ENCODE measurements at places on chromosomes 3 and 15.

DNA sequence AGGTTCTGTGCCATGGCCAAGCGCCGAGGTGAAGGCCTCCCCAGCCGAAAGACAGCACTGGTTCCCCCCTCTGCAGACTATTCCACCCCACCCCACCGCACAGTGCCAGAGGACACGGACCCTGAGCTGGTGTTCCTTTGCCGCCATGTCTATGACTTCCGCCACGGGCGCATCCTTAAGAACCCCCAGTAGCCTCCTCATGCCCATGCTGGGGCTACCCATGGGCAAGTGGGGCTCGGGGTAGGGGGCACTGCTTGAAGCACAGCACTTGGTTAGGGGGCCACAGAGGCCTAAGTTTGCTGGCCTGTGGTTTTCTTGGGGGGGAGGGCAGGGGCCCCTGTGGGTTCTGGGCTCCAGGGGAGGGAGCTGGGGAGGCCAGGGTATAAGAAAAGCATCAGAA is 4.8 kb upstream of the CHST14 start:
- no peak for DNase-seq

- no peak for DNase-seq
Observed at GRCh38 chr3:99641480-99641879, 3.1 kb downstream of the COL8A1 start.

DNA sequence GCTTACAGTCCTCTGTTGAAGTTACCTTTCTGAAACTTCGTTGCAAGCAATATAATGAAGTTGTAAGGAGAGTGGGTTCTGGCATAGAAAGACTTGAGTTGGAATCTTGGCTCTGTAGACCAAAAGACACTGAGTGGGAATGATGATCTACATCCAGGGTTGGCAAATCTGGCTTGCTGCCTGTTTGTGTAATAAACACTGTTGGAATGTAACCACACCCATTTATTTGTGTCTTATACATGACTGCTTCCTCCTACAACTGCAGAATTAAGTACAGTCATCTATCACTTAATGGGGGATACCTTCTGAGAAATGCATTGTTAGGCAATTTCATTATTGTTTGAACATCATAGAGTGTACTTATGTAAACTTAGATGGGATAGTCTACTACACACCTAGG is 178.4 kb upstream of the SUCLG2 start:
- no peak for DNase-seq

GRCh38 chr3:71641674-71642073 is 58.1 kb upstream of the FOXP1 start:
- no peak for DNase-seq

DNA sequence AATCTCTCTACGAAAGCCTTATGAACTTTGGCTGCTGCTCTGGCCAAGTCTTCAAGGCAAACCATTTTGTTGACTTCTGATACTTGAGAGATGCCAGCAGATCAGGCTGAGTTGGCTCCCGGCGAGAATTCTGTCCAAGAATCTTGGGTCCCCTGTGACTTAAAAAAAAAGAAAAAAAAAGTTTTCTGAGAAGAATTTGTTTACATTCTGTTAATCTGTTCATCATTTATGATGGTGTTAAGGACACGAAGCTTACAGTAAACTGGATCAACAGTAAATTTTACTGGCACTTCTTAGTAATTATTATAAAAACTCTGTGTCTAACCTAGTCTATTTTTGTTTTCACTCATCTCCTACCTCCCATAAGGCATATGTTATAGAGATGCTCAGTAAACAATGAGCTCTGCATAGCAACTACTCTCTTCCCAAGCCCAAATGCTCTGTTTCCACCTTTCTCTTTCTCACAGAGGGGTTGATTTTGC is 320.9 kb upstream of the RASGRP1 start:
- no peak for DNase-seq

DNA sequence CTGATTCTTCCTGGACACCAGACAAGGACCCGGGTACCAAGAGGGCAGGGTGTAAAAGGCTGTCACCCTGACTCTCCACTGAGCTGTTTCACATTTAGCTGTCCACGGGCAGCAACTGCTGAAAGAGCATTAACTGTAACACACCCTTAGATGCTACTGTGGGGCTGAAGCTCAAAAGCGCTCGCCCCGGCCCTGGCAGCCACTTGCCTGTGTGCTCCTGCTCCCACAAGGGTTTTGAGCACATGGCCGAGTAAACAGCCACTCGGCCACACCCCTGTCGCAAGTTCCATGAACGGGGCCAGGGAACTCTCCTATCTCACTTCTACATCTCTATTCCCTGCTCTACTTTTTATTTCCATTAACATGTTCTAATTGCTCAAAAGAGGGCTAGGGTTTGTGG is 421.7 kb downstream of the TUSC7 start:
- no peak for DNase-seq

DNA sequence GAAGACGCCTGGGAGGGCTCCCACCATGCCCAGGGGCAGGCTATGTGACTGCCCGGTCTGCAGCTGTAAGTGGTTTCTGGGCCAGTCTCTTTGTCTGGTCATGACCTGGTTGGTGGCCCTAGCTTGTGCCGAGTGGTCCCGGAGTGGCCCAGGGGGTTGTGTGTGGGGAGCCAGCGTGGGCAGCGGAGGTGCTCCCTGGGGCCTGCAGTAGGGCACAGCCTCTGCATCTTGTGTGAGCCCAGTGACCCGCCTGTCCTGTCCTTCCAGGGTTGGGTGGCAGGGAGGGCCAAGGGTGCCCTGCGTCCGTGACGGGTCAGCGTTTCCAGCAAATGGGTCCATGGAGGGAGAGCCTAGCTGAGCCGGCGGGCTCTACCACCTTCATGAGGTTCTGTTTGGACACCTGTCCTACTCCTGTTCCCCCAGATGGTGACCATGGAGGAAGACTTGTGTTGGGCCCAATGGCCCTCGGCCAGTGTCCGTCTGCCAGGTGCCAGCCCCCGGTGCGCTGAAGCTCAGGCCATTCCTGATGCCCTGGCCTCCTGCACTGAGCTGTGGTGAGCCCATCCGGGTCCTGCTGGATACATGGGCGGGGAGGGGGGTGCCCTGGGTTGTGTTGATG is 215.4 kb downstream of the SNRPN start:
- DNase-seq: no peak

DNA sequence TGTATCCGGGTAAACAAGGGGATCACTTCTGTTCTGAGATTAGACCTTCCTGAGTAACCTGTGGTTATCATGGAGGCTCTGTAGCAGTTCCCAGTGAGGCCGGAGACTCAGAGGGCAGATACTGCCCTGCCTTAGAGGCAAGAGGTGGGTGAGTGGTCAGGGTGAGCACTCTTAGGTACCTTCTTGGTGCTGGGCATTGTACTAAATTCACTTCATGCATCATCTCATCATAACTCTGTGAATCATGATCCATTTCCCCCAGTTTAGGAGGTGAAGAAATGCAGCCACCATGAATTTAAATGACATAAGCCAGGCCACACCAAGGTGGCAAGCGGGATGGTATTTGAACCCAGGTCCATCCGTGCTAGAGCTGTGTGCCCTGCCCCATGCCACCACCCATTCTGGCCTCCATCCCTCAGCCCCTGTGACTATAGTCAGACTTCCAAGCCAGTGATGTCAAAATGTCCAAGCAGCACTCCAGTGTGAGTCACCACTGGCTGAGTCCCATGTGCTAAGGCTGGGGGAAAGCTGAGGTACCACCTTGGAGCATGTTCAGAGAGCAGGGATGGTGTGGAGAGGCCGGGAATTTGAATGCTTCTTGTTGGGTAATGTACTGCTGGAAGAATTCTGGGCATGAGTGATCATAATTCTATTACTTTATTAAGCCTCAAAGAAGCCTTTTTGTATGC is 88.8 kb downstream of the EPHB1 start:
- DNase-seq: no peak

DNA sequence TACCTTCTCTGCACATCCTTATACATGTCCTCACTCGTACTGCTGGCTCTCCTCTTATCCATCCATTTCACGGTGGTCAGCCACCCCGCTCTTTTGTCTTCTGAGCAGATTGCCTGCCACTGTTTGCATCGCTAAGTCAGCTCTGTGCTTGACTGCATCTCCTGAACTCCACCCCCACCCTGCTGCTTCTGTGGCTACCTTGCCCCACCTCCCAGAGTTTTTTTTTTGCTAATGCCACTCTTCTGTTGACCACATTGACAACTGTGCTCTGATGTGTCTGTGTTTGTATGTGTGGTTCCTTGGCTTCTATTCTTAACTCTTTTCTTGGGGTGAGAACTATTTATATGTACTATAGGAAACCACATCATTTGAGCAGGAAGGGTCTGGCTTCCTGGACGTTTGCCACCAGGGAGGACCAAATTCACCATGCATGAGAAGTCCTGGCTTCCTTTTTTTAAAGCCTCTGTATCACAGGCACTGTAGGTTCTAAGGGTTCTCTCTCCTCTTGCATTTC is 12.8 kb upstream of the MTMR10 start:
- DNase-seq: peak; percentile 28
